ENCODE measurements at places on chromosomes 13 and 19.

DNA sequence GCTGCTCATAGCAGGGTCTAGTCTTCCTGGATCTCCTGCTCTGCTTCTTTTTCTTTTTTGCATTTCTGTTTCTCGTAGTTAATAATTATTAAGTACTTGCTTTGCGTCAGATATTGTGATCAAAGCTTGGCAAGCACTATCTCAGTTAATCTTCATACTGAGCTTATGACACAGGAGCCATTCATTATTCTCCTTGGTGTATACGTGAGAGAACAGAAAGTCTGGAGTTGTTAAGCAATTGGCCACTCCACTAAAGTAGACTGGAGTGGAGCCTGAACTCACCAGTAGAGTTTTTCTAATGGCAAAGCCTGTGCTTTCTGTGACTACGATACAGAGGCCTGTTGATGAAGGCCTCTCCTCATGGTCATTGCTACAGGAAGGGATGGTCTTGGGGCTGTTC, 285.9 kb downstream of the RFC3 start:
- no peak for DNase-seq

DNA sequence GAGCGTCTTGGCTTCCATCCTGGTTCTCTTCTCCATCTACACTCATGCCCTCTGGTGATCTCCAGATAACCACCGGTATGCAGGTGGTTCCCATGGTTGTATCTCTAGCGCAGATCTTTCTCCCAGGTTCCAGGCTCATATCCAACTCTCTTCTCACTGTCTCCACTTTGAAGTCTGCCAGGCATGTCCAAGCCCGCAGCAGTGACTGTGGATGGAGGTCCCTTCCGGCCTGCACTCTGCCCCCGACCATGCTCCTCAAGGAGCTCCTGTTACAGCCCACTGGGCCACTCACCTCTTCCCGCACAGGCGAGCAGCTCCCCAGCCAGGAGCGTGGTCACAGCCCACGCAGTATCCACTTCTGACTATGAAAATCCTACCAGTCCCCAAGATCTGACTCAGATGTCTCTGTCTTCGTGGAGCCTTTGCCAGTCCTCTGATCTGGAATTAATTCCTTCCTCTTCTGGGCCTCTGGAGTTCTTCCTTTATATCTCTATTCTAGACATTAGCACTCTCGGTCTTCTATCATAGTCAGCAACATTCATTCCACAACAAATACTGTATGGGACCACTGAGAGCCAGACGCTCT, 100.2 kb downstream of the TEX26 start:
- DNase-seq, result no peak

DNA sequence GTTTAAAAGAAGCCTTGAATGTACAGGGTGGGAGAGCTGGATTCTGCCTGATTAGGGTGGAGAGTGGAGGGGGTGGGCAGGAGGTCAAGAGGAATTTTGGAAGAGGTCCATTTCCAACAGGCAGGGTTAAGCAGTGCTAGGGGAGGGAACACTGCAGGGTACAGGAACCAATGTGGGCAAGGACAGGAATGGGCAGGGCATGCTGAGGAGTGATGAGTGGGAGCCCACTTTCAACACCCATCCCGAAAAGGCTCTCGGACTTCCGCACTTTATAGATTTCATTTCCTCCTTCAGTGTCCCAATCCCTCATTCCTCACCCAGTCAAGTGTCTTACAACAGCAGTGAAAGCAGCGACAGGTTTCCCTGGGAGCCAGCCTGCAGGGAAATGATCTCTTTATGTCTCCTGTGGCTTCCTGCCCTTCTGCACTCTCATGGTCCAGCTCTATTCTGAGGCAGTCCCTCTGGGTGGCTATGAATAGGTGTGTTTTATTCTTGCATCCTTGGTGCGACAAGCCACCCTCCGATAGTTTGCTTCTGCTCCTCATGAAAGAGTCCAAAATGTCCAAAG, 50.5 kb upstream of the ZNF507 start:
- no peak for DNase-seq

- DNase-seq, result no peak
These were observed 6.3 kb downstream of the PTOV1 start for GRCh38 chr19:49857061-49857837.

- no peak for DNase-seq
These were observed at the start of gene OSCAR for GRCh38 chr19:54100561-54100960. Gene OSCAR, minus strand, starts transcription at chr19:54100803. Its CDS starts 11 bp downstream, at chr19:54100792.

GRCh38 chr19:11130824-11131455, 24.6 kb downstream of the SPC24 start:
- peak; percentile 53 for DNase-seq

DNA sequence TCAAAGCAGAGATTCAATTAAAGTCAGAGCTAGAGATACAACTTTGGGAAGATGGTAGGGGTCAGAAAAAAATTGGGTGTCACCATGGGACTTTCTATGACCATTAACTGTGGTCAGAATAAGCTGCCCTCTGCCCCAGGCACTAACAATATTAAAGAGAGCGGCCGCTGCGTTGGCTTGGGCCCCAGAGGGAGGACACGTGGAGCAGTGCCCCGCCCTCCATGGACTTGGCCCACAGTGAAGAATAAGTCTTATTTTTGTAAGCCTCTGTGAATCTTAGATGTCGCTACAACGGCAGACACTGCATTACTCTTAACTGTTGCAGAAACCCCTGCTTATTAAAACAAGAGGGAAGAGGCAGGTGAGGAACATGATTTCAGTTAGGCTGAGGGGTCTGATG, 172.7 kb downstream of the UQCRFS1 start:
- DNase-seq, result no peak

DNA sequence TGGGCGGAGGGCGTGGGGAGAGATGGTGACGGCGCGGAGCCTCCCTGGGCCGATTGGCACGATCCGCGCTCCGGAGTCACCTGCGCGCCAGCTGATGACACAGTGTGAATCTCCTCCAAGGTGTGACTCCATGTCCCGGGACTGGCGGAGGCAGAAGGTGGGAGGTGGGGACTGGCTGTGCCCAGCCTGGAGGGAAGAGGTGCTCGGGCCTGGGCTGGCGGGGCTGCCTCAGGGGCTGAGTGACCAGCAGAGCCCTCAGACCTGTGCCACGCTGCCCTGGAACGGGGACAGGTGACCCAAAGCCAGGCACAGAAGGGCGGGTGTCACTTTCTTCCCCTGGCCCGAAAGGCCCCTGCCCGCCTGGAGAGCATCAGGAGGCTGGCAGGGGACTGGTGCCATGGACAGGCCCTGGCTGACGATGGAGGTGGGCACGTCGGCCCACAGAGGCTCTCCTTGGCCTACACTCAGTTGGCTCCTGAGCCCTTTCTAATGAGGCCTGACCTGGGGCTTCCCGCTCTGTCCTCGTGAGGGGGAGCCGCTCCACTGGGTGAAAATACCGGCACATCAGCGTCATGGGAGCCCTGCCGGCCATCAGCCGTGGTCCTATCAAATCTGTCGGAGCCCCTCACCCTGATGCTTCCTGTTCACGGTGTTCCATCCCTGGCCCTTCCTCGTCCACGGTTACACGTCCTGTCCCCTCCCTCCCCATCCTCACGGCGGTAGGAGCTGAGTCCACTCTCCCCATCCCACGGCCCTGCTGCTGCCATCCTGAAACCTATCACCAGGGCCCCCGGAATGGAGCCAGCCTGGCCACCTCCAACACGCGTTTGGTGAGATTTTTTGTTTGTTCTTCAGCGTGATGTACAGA, 75.6 kb downstream of the SPACA7 start:
- no peak for DNase-seq

DNA sequence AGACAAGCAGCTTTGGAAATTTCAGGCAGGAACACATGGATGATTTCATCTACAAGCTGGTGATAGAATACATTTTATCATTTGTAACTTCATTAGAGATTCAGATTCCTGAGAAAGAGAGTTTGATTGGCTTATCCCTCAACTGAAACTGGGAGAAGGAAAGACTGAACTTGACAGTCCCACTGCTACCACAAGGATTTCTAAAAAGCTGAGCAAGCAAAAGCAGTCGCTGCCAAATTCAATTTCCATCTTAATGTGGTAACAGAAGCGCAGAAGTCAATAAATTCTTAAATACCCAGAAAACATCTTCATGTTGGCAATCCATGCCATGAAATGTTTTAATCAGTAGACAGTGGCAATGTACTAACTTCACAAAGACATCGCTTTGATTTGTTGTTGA, 172.1 kb upstream of the DACH1 start:
- DNase-seq, result no peak

DNA sequence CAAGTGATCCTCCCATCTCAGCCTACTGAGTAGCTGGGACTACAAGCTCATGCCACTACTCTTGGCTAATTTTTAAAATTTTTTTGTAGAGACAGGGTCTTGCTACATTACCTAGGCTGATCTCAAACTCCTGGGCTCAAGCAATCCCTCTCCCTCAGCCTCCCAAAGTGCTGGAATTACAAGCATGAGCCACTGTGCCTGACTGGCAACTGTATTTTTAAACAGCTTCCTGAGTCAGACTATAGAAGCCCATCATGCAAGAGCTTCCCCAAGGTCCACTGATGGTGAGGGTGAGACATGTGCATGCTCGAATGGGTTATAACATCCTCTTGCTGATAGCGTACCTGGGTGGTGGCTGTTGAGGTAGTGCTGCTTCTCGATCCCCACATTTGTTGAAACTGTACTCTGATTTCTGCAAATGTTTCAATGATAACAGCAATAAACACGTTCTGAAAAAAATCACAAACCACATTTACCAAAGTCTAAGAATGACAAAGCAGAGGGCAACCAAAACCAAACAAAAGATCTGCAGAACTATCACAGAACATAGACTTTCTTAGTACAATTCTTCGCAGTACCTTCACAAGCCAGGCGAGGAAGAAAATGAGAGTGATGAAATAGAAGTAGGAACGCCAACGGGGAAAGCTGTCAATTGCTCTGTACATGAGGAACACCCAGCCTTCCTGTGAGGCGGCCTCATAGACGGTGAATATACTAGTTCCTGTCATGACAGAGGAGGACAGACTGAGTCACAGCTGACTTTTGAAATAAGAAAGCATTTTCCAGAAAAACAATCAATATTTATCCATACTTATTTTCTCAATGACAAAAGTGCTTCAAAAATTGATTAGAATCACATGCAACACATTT, 124.4 kb downstream of the NALCN start:
- no peak for DNase-seq

DNA sequence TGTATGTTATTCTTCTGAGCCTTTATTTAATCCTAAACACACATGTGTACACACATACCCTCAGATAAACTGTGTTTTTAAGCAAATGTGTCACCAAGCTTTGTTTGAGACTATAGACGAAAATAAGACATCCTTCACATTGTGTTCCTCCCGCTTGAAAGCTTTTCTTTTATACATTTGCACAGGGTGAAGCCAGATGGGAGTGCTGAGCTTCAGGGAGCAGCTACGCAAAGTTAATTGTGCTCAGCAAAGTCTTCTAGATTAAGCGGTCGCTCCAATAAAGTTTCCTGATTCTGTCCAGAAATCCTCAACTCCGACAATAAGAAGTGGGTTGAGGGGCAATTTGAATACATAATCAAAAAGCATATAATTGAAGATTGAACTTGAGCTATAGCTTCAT, 117.2 kb upstream of the ARGLU1 start:
- no peak for DNase-seq

DNA sequence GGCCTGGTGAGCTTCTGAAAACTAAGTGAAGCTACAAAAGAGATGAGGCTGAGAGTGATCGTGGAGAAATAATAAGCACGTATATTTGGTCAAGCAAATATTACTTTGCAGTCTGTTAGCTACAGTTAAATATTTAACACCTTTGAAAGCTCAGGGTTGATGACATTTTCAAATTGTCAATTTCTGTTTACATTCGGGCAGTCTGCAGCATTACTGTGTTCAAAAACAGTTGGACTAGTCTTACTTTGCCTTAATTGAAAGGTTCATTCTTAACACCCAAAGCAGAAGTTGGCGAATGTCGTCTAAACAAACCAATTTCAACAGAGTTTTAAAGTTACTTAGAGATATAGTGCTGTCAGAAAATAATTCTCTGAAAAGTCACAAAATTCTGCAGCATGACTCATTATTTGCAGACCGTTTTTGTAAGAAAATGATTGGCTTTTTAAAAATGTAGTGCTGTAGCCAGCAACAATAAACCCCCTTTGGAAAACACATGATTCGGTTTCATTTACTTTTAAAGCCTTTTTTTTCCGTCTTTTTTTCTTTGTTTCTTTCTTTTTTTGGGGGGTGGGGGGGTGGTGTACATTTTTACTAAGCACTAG, 549.0 kb downstream of the GPC6 start:
- DNase-seq, result no peak

DNA sequence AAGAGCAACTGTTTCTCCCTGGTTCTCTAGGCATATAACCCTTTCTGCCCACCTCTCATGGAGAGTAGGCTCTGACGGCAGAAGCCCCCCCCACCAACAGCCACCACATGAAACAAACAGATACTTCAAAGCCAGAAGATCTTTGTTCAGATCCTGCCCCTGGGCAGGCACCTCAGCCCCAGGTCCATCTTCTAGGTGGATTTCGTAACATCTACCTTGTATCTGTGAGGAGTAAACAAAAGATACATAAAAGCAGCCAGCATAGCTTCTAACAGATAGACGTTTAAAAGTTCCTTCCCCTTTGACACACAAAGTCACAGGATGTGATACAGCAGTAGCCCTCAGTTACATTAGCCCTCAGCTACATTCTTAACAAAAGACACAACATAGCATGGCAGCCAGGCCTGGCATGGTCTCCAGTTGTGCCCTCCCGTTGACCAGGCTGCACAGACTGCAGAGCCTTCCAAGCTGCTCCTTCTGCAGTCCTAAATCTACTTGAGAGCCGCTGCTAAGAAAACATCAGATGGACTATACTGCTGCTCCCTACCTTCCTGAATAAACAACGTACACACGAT, 35.4 kb downstream of the BRD4 start:
- DNase-seq, result no peak

DNA sequence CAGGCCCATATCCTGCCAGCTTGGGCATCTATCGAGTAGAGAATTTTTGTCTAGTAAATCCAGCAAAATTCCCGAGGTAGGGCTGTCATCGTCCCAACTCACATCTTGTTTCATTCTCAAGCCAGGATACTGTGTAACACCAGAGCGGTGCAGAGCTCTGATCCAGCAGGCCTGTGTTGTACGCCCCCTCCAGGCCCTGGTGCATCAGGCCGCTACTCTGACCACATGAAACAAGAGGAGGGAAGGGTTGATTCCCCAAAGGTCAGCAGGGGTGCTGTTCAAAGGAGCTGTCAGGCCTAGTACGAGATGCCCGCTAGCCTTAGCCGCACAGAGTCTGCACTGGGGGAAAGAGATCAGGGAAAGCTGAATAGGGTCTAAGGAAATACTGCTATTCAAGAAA, 276.0 kb downstream of the SLC7A1 start:
- no peak for DNase-seq

- DNase-seq, result no peak
These were observed 33.0 kb downstream of the CRYL1 start for GRCh38 chr13:20492641-20493040.

DNA sequence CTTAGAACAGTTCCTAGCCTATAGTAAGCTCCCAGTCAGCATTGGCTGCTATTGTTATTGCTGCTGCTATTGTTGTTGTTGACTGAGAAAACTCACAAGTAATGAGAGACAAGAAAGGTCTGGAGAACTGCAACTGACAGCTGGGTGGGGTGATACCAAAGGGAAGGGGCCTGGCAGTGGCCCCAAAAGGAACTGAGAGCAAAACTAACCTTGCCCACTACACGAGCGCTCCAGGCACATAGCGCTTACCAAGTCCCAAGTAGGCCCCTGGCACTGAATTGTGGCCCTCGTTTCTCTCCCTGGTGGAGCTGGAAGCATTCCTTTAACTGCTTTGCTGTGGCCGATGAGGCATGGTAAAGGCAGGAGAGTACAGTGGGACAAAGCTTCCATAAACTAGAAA, 59.7 kb downstream of the KCTD12 start:
- no peak for DNase-seq
